H9 (cell line): ENCODE measurements at places on chromosomes 12 and 14.

GRCh38 chr12:109330282-109331230 lies 17.1 kb upstream of the MYO1H start:
- no peak for DNase-seq

- no peak for DNase-seq
Observed at GRCh38 chr12:89373763-89374572, 21.7 kb upstream of the DUSP6 start.

DNA sequence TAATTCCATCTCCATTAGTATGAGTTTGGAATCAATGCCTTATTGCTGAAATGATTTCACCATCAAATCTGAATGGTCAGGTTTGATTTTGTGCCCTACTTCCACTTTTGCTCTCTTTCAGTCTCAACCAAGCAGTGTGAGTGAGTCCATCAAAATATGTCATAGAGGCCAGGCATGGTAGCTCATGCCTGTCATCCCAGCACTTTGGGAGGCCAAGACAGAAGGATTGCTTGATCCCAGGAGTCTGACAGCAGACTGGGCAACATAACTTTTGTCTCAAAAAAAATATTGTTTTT lies 22.0 kb upstream of the HSP90B1 start:
- no peak for DNase-seq

- DNase-seq, result no peak
Observed at GRCh38 chr12:27001663-27002062, 12.5 kb downstream of the TM7SF3 start.

DNA sequence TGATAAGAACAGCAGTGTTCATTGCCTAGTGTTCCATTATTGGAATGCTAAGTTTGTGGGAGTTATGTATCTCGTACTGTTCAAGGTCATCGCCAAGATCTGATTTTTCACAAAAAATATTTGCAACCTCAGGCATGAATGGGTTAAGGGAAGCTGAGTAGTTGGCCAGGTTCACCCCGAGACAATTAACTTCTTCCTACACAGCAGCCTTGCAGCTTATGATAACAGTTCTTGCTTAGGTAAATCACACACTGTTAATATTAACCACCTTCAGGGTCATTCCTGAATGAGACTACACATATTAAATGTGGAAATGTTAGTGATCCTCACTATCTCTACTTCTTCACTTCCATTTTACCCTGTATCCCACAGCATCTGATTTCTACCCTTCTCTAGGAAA lies 18.0 kb downstream of the FKBP11 start:
- no peak for DNase-seq

- no peak for DNase-seq
Observed at GRCh38 chr14:55382483-55382882, 29.1 kb downstream of the ATG14 start.

DNA sequence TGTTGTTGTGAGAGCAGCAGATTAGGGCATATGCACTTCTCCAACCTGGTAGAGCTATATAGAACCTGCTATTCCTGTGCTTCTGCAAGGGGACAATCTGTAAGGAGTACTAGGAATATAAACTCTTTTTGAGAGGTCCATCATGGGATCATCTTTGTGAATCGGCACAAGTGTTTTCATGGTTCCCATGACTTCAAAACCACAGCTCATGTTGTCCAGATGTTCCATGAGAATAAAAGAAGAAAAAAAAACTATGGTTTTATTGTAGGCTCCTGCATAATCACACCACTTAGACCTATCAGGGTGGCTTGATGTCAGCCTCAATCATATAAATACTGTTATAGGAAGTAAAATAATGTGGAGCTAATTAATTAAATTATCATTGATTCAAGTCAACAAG lies 311.4 kb upstream of the ATP2B1 start:
- DNase-seq, result no peak

- no peak for DNase-seq
Observed at GRCh38 chr12:62301080-62301798, 41.0 kb downstream of the USP15 start.

- no peak for DNase-seq
Observed at GRCh38 chr12:10142976-10143589, 13.1 kb upstream of the CLEC7A start.

DNA sequence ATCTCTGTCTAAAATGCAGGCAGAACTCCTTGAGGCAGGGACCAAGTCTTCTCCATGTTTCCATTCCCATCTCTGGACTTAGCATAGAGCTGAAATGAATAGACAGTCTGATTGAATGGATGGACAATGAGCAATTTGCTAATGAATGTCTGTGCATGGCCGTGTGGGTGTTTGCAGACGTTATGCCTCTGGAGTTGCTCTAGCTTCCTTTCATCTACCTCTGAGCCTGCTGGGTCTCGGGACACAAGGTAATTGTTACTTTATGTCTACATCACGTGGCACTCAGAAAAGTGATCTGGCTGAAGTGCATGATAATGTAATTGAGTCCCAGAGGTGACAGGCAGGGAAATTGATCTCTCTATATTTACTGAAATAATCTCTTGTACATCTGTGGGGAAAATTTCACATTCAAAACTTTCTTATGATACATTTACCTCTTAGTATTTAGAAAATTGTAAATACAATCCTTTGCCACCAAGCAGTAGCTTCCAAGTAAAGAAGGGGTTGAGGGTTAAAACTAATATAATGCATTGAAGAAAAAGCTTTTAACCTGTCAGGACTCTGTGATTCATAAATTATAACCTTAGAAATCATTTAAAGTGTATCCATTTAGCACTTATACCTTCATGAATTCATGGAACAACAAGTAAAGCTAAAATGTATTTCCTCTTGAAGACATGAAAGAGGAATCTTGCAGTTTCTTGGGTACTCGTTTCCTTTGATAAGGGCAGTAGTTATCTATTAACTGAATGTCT lies 424.1 kb downstream of the APAF1 start:
- no peak for DNase-seq

DNA sequence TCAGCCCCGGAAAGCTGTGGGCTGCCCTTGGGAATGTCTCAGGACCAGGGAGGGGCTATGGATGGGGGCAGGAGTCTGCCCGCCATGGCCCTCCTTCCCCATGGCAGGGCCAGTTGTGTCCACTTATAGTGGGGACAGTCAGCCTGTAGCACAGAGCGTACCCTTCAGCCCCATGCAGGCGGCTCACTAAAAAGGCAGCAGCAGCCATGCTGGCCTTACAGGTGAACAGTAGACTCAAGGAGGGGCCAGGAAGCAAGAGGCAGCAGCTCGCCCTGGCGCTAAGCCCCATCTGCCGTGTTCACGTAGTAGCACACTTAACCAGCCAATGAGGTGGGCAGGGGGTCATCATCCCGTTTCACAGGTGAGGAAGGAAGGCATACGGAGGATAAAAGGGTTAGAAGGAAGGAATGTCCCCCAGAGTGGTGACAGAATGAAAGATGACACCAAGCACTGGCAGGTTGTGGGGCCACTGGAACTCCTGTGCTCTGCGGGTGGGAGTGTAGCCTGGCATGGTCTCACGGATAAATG lies 52.7 kb downstream of the FAM222A start:
- DNase-seq, result peak; percentile 47

GRCh38 chr12:116414891-116415290 lies 137.4 kb upstream of the MED13L start:
- no peak for DNase-seq

DNA sequence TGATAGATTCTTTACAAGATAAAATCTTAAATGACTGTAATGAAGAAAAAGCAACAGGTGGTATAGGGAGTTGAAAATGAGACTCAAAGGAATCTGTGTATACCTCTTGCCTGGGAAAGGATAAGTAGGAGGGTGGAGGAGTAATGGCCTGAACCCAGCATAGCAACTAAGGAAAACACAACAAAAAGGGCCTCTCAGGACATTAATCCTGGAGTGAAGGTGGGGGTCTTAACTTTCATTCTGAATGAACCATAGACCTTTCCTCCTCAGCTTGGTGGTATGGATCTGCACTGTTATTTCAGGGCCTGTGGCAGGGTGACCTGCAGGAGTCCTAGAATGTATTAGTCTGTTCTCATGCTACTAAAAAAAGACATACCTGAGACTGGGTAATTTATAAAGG lies 185.6 kb downstream of the AKAP6 start:
- no peak for DNase-seq

- no peak for DNase-seq
Observed at GRCh38 chr12:51846271-51846691, 2.2 kb downstream of the FIGNL2 start.

GRCh38 chr14:92733007-92733406 lies 15.4 kb downstream of the LGMN start:
- no peak for DNase-seq

DNA sequence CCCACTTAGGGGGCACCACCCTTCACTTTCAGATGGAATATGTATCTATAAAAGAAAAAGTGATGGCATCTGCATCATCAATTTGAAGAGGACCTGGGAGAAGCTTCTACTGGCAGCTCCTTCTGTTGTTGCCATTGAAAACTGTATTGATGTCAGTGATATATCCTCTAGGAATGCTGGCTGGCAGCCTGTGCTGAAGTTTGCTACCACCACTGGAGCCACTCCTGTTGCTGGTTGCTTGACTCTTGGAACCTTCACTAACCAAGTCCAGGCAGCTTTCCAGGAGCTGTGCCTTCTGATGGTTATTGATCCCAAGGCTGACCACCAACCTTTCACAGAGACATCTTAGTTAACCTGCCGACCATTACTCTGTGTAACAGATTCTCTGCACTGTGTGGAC lies 44.7 kb downstream of the RIMKLB start:
- no peak for DNase-seq

DNA sequence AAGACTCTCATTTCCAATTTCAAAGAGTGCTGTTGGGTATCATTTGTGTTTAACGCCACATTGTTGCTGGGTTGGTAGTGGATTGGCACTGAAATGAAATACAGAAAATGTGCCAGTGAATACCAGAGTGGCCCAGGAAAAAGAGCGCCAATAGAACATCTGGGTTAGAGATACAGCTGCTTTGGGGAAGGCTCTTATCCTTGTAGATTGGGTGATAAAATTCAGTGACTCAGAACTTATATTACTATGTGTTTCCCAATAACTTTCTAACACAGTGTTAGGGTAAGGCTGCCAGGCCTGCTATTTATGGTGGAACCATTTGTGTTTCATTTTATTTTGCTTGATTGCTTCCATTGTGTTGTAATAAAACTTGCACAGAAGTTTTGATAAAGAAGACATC lies 168.2 kb upstream of the SSTR1 start:
- no peak for DNase-seq

GRCh38 chr12:262817-263216 lies at the start of gene SLC6A13:
SLC6A13 (minus strand) TSS chr12:262836; CDS start chr12:260052, 2,784 bp downstream.
- DNase-seq, result no peak

DNA sequence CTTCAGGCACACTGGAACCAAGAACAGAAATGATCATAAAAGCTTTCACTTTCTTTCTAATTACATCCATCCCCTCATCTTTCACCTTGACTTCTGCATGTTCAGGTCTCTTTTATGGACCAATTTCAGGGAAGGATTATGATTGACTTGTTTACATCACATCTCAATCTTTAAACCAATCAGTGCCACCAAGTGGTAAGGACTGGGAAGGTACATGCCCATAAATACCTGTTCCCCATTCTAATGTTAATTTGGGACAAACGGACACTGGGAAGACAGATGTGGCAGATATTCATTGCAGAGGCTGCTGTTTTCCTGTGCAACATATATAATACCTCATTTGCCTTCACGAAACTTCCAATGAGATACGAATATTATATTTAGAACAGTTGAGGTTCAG lies 978.1 kb downstream of the GALC start:
- no peak for DNase-seq
